H9 (cell line): ENCODE measurements at places on chromosomes 16 and 17. TPM values are rescaled to one million over a fixed set of nuclear protein-coding genes. Genes with fewer than 3 reads are reported as not detected.

- DNase-seq, result no peak
Observed at GRCh38 chr16:87790292-87791100, 24.7 kb upstream of the KLHDC4 start.

GRCh38 chr17:33152783-33153182, 140.3 kb downstream of the ASIC2 start:
- no peak for DNase-seq

DNA sequence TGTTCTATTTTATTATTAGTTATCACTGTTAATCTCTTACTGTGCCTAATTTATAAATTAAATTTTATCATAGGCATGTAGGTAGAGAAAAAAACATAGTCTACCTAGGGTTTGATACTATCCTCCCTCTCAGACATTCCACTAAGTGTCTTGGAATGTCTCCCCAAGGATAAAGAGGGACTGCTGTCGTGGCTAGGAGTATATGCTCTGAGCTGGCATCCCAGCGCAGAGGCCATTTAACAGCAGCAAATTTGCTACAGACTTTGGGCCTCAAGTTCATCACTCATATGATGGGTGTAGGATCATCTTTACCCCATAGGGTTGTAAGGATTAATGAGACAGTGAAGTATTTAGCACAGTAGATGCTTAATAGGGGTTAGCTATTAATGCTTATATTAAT, 56.7 kb downstream of the ZFHX3 start:
- no peak for DNase-seq

DNA sequence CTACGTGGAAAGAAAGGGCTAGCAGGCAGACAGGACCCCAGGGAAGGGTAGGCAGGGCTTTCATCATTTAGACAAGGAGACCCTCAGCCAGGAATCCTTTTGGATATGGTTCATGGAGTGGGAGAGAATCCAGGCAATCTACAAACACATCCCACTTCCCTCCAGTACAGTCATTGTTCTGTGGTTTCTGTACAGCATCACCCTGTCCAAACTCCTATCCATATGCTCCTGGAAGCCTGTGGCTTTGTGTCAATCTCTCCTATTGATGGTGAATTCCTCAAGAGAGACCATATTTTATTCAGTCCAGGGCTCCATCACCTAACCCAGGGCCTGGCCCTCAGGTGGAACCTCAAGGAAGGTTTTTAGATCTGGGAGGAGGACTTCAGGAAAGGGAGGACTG, 99.2 kb downstream of the SPACA3 start:
- DNase-seq, result no peak

- DNase-seq, result peak; percentile 25
Observed at GRCh38 chr16:89195521-89196171, 4.7 kb downstream of the SLC22A31 start.

DNA sequence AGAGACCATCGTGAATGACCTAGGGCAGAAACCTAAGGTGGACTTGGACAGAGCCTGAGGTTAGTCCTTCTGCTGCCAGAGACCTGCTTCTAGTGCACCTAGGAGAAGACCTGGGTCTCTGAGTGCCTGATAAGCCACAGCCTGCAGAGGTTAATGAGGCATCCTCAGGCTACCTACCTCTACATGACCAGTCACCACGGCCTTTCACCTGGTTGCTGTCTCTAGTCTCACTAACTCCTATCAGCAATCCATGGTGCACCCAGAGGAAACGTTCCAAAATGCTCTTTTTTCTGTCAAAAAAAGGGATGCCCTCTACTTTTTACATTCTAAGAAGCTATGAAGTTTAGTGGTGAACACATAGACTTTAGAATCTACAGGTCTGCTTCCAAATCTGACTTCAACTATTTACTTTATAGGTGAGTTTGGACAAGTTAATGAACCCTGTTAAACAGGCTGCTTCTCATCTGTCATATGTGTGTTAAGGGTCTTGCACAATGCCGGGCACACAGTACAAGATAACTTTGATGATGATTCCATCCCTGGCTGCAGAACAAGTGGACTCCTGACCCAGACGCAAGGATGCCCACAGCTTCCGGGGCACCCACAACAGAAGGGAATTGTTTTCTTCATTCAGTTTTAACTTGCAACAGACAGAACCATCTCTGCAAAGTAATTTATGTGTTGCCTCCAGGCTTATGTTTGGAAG, 469.9 kb upstream of the CDH5 start:
- DNase-seq, result no peak

GRCh38 chr17:32688221-32688620, 188.7 kb downstream of the MYO1D start:
- DNase-seq, result no peak

DNA sequence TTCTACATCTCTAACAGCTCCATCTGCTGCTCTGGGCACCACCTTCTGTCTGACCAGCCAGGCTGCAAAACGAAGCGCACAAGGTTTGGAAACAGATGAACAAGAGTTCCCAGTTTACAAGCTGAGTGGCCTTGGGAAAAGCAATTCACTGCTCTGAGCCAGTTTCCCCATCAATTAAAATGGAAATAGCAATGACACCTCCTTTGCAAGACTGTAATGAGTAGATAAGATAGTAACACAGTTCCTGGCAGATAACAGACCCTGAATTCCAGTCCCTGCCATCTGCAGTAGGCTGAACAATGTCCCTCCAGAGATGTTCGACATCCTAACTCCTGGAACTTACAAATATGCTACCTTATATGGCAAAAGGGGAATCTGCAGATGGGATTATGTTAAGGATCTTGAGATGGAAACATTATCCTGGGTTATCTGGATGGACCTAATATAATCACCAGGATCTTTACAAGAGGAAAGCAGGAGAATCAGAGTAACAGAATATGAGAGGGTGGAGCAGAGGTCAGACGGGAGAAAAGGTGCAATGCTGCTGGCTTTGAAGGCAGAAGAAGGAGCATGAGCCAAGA, 27.9 kb downstream of the CPPED1 start:
- no peak for DNase-seq

- no peak for DNase-seq
Observed at GRCh38 chr17:63760771-63761539, 12.4 kb downstream of the CCDC47 start.

DNA sequence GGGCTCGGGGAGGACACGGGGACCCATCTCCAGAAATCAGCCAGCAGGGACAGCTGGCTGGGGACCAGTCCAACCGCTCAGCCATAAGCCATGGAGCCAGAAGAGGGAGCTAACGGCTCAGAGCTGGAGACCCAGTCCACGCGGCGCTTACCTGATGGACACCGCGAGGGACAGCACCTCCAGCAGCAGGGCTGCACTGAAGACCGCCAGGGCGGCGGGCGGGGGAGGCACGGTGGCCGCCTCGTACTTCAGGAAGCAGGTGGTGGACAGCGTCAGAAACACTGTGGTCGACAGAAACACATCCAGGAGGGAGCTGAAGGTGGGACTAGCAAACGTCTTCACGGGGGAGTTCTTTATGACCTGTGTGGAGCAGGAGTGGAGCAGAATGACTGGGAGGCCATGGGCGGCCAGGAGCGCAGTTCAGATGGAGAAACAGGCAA, 102.6 kb upstream of the CREBBP start:
- DNase-seq, result peak; percentile 93

- no peak for DNase-seq
Observed at GRCh38 chr17:57402681-57403180, 146.4 kb downstream of the MSI2 start.

The MYCBPAP gene
- 1.7 and 1.9 TPM in 2 replicates for total RNA-seq
